CD4-positive, alpha-beta memory T cell (primary cell): ENCODE measurements at places on chromosomes 6 and 20. TPM values are rescaled to one million over a fixed set of nuclear protein-coding genes. Genes with fewer than 3 reads are reported as not detected.

The SOX18 gene
- not detected for total RNA-seq

The RAET1G gene
- total RNA-seq: not detected

The ADAT2 gene
- 11.2 TPM for total RNA-seq

The PACRG gene
- 0.81 TPM for total RNA-seq

The OR2J3 gene
- total RNA-seq: not detected

- H3K4me3 ChIP-seq: no peak overlapping the region
- no peaks in the 10 kb centered on the region for H3K36me3 ChIP-seq
- no peak overlapping the region for H3K27ac ChIP-seq
- DNase-seq: no peak
- H3K4me1 ChIP-seq: no peaks in the 10 kb centered on the region
These were observed 70.2 kb upstream of the ENPP5 start for GRCh38 chr6:46240866-46241565.

GRCh38 chr6:167092672-167093339, 30.1 kb upstream of the CCR6 start:
- no peaks in the 10 kb centered on the region for H3K27me3 ChIP-seq
- no peak for DNase-seq
- no peak overlapping the region for H3K4me3 ChIP-seq
- peaks cover 64% of the 10 kb centered on the region for H3K4me1 ChIP-seq
- no peaks in the 10 kb centered on the region for H3K36me3 ChIP-seq

DNA sequence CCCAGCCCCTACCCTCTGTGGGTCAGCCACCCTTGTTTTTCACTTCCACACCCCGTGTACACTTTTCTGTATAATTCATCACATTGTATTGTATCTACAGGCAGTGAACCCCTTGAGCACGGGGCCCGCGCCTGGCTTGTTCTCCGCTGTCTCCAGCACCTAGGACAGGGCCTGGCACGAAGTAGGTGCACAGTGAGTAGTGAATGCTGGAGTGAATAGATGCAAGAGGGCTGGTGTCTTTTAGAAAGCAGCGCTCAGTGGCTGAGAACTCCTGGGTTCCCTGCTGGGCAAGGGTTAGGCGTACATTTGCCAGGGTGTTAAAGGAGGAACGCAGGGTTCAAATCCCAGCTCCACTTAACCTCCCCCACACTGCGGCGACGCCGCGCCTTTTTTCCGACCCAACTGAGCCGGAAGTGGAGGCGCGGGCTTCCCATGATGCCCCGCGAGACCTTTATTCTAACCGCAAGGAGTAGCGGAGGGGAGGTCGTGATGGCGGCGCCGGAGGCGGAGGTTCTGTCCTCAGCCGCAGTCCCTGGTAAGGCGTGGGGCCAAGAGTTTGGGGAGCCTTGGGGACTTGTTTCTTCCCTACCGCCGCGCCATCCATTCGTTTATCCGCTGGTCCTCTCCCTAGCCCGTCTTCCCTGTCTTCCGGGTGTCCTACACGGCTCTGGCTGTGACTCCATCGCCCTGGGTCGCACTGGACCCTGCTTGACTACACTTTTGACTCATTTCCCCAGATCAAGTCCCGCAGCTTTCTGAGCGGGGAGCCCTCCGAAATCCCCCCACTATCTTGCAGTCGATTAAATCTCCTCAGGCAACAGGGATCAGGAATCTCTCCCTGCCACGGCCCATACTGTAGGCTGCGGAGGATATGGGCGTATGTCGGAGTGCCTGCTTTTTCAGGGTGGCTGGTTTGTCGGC, at the start of gene MAD2L1BP:
TSS of gene MAD2L1BP (plus strand) at position 454 of the 921 bp plus-strand sequence. CDS start at position 490, 36 bp downstream.
- peak; percentile 89 for DNase-seq
- no peaks in the 10 kb centered on the region for H3K27me3 ChIP-seq
- H3K36me3 ChIP-seq: peaks cover 19% of the 10 kb centered on the region
- H3K27ac ChIP-seq: peak within 1 kb of the TSS; percentile 84
- H3K4me3 ChIP-seq: peak within 1 kb of the TSS; percentile 94
- peaks cover 49% of the 10 kb centered on the region for H3K4me1 ChIP-seq

DNA sequence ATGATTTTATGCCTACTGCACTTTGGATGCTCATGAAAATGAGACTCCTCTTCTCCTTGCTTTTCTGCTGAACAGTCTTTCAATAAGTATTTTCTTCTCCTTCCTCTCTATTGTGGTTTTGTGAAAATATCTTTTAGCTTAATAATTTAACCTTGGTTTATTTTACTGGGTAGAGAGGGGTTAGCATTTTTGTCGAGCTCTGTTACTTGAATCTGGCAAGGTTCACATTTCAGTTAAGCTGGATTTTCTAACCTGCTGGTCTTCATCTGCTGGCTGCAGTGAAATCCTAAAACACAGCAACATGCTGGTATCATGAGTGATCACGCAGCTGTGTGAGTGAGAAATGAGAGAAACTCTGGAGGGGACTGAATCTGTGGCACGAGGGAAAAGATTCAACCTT, 222.7 kb upstream of the NOX3 start:
- no peaks in the 10 kb centered on the region for H3K4me1 ChIP-seq
- H3K27ac ChIP-seq: no peak overlapping the region
- H3K27me3 ChIP-seq: no peaks in the 10 kb centered on the region
- H3K4me3 ChIP-seq: no peak overlapping the region
- H3K36me3 ChIP-seq: no peaks in the 10 kb centered on the region

GRCh38 chr6:150494241-150494640, 105.4 kb upstream of the PLEKHG1 start:
- H3K36me3 ChIP-seq: no peaks in the 10 kb centered on the region
- H3K27me3 ChIP-seq: no peaks in the 10 kb centered on the region
- no peak overlapping the region for H3K27ac ChIP-seq
- H3K4me1 ChIP-seq: peaks cover 19% of the 10 kb centered on the region
- H3K4me3 ChIP-seq: no peak overlapping the region

- no peaks in the 10 kb centered on the region for H3K4me1 ChIP-seq
- no peak overlapping the region for H3K27ac ChIP-seq
- DNase-seq: no peak
- no peaks in the 10 kb centered on the region for H3K36me3 ChIP-seq
These were observed 539.6 kb upstream of the NOX3 start for GRCh38 chr6:155995281-155995680.

GRCh38 chr20:33438481-33438880, 5.1 kb downstream of the SNTA1 start:
- H3K36me3 ChIP-seq: no peaks in the 10 kb centered on the region
- H3K4me1 ChIP-seq: peaks cover 9% of the 10 kb centered on the region
- H3K27ac ChIP-seq: no peak overlapping the region
- H3K4me3 ChIP-seq: no peak overlapping the region
- H3K27me3 ChIP-seq: no peaks in the 10 kb centered on the region
- no peak for DNase-seq

GRCh38 chr20:60800185-60800584, 451.9 kb upstream of the CDH4 start:
- no peaks in the 10 kb centered on the region for H3K27me3 ChIP-seq
- no peak overlapping the region for H3K4me3 ChIP-seq
- no peaks in the 10 kb centered on the region for H3K36me3 ChIP-seq
- DNase-seq: no peak

DNA sequence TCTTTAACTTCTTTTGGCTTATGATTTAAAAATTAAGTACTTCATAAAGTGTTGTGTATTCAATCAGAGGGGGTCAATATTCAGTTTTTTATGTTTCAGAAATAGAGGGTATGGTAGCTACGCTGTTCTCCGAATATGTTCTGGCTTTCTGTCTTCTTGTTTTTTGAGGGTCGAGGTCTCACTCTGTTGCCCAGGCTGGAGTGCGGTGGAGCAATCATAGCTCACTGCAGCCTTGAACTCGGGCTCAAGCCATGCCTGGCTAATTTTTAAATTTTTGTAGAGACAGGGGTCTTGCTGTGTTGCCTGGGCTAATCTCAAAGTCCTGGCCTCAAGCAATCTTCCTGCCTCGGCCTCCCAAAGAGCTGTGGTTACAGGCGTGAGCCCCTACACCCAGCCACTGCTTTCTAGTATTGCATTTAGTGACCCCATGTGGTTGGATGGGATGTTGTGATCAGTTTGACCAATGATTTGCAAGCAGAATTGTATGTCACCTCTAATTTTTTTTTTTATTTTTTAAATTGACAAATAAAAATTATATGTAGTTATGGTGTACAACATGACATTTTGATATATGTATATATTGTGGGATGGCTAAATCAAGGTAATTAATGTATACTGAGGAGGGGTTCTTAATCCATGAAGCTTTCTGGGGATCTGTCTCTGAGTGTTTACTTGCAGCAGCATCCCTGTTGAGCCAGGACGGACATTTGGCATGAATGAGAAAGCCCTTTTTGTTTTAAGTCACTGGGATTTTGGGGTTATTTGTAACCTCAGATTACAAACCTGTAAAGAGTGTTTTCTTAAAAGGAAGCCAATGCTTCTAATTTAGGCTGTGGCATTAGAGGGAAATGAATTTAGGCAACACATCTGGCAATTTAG, 38.5 kb upstream of the DEK start:
- no peaks in the 10 kb centered on the region for H3K36me3 ChIP-seq
- DNase-seq: no peak
- no peak overlapping the region for H3K4me3 ChIP-seq
- H3K27me3 ChIP-seq: no peaks in the 10 kb centered on the region

DNA sequence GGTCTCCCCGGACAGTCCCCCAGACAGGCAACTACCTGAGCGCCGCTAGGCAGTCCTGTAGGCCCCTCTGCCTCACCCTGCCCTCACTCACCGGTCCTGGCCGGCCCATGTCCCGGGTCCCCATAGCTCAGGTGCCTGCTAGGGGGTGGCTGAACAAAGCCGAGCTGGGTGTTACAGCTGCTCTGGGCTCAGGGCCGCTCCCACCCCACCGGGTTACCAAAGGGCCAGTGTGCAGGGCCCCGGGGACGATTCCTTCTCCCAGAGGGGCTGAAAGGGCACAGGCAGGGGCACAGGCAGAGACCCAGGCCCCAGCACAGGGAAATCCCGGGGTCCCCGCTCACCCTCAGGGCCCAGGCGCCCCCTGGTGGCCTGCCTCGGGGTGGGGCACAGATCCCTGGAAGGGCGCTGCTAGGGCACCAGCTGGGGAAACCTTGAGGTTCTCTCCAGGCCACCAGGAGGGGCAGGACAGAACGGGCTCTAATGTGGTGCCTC, 118.4 kb downstream of the GRM4 start:
- no peaks in the 10 kb centered on the region for H3K4me1 ChIP-seq
- DNase-seq: peak; percentile 54
- no peak overlapping the region for H3K4me3 ChIP-seq
- H3K36me3 ChIP-seq: no peaks in the 10 kb centered on the region

- no peak for DNase-seq
- no peak overlapping the region for H3K4me3 ChIP-seq
- no peak overlapping the region for H3K27ac ChIP-seq
- H3K36me3 ChIP-seq: peaks cover 42% of the 10 kb centered on the region
- no peaks in the 10 kb centered on the region for H3K27me3 ChIP-seq
- H3K4me1 ChIP-seq: no peaks in the 10 kb centered on the region
These were observed 84.4 kb downstream of the SERAC1 start for GRCh38 chr6:158083455-158084325.

- H3K27me3 ChIP-seq: no peaks in the 10 kb centered on the region
- no peak for DNase-seq
- no peak overlapping the region for H3K4me3 ChIP-seq
- H3K36me3 ChIP-seq: no peaks in the 10 kb centered on the region
- no peak overlapping the region for H3K27ac ChIP-seq
- H3K4me1 ChIP-seq: no peaks in the 10 kb centered on the region
These were observed 29.3 kb upstream of the KIF13A start for GRCh38 chr6:18016698-18017097.
